Esophagus squamous epithelium (tissue), 5 donors: ENCODE measurements at places on chromosomes 13 and 19.
A peak's percentile ranks its signal among the peaks of the same experiment; 100 is the strongest.

- no peak for DNase-seq
These were observed 12.1 kb upstream of the ANGPTL8 start for GRCh38 chr19:11227195-11227886.

- no peak for DNase-seq
These were observed 13.7 kb downstream of the CHAMP1 start for GRCh38 chr13:114328034-114328433.

- no peak for DNase-seq
These were observed 12.2 kb downstream of the CIC start for GRCh38 chr19:42281146-42281826.

DNA sequence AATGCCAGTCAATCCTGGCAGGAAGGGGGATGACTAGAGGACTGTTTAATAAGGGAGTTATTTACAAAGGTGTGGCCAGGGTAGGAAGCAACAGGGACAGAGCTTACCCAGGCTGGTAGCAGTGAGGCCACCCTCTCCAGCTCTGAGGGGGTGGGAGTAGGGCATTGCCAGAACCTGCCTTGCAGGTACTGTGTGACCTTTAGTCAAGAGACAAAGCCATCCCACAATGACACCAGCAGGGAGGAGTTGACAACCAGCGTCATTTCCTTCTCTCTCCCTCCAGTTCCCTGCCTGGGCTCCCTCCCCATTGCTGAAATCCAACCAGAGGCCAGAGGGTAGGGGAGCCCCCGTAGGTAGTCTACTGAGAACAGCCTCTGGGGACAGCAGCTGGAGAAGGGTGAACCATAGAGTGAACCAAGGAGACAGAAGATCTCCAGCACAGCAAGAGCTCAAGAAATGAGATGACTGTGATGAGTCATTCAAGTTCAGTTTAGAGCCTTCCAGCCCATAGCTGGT, 33.3 kb upstream of the SPATA13 start:
- no peak for DNase-seq

- DNase-seq = no peak
These were observed 651.2 kb upstream of the MIR17HG start for GRCh38 chr13:90696254-90696653.

DNA sequence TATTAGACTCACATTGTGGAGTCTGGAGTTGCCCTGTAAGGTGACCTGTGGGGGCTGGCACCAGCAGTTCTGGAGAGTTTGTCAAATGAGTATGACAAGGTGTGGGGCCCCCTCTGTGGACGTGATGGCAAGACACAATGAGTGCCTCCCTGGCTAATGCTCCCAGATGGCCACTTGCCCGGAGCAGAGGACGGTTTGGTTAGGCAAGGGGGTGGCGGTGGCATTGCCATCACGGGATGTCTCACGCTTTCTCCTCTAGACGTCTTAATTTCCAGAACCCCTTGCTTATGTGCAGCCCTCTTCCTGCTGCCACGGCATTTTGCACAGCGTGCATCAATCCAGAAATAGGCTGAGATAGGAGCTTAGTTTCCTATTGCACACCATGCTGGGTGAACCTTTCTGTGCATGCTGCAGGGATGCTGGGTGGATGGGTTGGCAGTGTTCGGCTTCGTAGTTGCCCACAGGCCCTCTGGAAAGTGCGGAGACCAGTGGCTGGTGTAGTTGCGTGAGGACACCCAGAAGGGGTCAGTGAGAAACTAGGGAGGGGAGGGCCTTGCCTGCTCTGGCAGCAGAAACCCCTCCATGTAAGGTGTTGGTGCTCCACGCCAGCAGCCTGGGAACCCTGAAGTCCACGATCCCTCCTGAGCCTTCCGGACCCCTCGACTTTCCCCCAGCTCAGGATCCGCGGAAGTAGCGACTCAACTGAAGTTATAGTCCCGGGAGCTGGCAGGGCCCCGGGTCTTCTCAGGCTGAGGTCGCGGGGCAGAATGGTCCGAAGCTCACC, 18.1 kb upstream of the LRP3 start:
- peak; percentile 40 for DNase-seq

- DNase-seq = no peak
These were observed 43.1 kb downstream of the COL4A1 start for GRCh38 chr13:110263888-110264287.

GRCh38 chr13:35704331-35704730, 227.8 kb upstream of the MAB21L1 start:
- DNase-seq = no peak

DNA sequence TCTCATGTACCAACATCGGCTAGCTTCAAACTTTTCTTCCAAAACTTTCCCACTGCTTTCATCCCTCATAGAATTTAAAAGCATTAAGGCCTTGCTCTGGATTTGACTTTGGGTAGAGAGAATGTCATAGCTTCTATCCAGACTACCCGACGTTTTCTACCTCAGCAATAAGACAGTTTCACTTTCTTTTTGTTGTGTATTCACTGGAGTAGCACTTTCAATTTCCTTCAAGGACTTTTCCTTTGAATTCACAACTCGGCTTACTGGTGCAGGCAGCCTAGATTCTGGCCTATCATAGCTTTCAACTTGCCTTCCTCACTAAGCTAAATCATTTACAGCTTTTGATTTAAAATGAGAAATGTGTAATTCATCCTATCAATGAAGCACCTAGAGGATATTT, 420.4 kb upstream of the GPC6 start:
- DNase-seq = no peak

DNA sequence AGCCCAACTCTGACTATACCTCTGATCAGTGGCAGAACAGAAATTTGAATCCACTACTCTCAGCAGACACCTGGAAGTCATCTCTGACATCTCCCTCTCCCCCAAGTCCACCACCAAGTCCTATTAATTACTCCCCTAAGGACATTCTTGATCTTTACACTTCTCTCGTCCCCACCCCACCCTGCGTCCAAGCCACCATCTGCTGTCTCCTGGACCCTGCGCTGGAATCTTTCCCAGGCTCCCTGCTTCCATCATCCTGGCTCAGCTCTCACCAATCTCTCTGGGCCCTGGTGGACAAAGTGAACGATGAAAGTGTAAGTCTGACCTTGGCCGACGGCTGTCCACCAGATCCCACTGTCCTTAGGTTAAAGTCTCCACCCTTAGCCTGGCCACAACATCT, 145.6 kb upstream of the GJB6 start:
- DNase-seq = no peak

DNA sequence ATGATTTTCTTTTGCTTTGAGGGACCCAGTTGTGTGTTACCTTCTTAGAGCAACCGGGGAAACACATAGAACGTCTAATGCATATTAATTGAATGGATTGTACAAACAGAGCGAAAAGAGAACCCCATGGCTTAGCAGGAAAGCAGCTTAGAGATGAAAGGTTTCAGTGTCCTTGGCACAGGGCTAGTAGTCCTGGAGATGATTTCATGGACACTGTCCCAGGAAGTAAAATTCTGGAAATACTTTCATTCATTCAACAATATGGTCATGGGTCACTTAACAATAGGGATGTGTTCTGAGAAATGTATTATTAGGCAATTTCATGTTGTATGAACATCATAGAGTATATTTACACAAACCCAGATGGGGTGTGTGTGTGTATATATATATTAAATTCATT, 9.7 kb upstream of the FUT2 start:
- no peak for DNase-seq

DNA sequence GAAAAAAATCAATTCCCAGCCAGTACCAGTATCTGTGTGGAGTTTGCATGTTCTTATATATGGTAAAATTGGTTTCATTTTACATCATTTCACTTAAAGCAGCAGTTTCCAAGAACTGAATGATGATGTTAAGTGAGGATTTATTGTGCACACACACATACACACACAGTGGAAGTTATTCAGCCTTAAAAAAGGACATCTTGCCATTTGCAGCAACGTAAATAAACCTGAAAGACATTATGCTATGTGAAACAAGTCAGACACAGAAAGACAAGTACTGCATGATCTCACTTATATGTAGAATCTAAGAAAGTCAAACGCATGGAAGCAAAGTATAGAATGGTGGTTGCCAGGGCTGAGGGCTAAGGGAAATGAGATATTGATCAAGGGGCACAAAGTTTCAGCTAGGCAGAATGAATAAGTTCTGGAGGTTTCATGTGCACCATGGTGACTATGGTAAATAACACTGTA, 5.3 kb downstream of the SIGLECL1 start:
- no peak for DNase-seq

- DNase-seq = no peak
These were observed 73.5 kb downstream of the STK24 start for GRCh38 chr13:98503175-98504028.

GRCh38 chr13:112842343-112842856, 126.6 kb upstream of the MCF2L start:
- no peak for DNase-seq

GRCh38 chr19:45817010-45817724, 2.1 kb upstream of the RSPH6A start:
- DNase-seq = peak; percentile 66

- DNase-seq = no peak
These were observed 1.1 kb upstream of the MPND start for GRCh38 chr19:4342314-4342614.

GRCh38 chr13:55554741-55555140, 1586.0 kb upstream of the PRR20A start:
- DNase-seq = no peak

DNA sequence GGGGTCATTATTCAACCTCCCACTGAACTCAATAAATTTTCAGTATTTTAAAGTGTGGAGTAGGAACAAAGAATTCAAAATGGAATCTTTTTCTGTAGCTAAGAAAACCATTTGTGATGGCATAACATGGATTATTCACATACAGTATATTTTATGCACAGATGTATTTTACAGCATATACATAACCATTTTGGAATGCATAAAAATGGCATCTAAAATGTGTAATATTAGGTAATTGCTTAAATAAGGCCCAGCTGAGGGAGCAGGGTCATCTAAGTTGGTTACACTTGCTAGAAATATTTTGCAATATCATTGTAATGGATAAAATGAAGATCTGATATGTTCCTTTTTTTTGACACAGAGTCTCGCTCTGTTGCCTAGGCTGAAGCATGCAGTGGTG, 146.9 kb downstream of the LMO7 start:
- DNase-seq = no peak

GRCh38 chr13:99307247-99307646, at the start of gene GPR183:
Gene GPR183, minus strand, starts transcription at chr13:99307399. Its CDS starts 11,254 bp downstream, at chr13:99296145.
- no peak for DNase-seq

DNA sequence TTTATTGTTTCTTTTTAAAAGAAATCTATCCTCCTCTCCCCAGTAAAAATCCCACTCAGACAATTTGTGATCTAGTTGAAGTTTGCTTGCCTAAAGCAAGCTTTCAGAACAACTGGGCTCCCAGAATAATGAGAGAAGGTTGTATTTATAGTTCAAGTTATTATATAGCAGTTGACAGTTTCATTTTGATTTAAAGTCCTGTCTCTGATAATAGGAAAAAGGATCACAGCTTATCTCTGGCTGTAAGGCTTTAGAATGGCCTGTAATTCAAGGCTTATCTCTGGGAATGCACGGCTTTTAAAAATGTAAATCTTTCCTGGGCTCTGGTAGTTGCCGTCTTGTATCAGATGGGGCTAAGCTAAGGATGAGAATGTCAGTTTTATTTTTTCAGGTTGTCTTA, 123.3 kb upstream of the TMTC4 start:
- DNase-seq = no peak

- no peak for DNase-seq
These were observed 12.9 kb downstream of the MYDGF start for GRCh38 chr19:4657262-4657661.

DNA sequence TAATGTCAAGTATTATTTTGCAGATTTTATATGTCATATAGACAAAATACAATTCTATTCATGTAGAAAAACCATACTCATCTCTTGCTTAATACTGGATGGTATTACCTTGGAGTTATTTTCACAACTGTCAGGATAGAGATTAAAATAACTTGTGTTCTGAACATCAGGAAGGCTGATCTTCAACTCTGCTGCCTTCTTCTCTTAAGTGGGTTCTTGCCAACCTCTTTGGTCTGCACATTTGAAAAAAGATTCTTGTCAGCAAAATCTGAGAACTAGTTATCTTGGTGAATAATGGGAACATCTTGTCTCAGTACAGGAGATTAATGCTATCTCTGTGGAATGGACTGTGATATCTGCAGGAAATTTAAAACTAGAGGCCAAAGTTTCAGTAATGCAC, 95.2 kb upstream of the FAM216B start:
- DNase-seq = no peak

- DNase-seq = no peak
These were observed 24.4 kb downstream of the PLA2G4C start for GRCh38 chr19:48085904-48086864.

DNA sequence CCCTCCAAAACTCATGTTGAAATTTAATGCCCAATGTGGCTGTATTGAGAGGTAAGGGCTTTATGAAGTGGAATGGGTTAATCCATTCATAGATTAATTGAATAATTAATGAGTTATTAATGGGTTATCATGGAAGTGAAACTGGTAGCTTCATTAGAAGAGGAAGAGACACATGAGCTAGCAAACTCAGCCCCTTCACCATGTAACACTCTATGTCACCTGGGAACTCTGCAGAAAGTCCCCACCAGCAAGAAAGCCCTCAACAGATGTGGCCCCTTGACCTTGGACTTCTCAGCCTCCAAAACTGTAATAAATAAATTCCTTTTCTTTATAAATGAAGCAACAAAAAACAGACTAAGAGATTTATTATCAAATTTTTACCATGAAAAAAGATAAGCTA, 223.5 kb downstream of the KLF12 start:
- DNase-seq = no peak

DNA sequence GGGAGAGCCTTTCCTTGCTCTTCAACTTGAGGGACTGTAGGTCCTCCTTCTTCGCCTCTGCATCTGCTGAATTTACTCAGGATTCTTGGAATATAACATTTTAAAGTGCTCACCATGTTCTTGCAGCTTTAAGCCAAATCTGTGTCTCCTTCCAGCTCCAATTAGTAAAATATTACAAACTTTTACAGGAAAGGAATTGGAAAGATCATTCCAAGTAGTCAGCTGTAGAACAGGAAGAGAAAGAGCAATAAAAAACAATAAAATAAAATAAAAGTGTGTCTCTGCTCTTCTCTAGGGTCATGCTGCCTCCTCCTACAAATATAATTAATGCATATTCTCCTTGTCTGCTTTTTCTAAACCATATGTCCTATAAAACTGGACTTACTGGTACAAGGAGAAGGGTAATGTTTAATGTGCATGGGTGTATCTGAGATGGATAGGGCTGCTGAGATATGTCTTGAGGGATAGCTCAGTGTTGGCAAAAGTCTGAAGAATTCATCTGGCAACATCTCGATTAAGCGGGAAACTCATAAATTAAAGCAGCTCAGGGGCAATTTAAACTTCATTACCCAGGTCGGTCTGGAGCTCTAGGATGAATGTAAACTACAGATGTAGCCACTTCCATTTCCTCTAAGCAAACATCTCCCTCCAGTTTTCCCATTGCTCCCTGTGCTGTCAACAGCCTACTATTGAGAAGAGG, 25.0 kb downstream of the ENOX1 start:
- DNase-seq = no peak

DNA sequence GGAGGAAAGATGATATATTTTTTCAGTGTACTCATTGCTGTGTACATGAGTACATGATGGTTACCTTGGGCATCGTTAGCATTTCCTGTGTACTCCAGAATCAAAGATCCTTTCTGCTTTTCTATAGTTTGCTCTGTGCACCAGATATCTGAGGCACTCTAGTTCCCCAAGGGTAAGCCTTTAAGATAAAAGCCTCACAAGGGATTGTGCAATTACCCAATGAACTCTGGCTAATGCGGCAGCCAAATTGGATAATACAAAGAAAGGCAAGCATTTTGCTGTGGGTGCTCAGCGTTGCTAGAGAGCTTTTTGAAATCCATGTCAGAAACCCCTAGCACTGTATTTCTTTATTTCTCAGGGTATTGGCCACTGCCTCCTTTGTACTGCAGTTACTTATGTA, 2.9 kb downstream of the CYSLTR2 start:
- no peak for DNase-seq
